Glomerular endothelial cell (primary cell): ENCODE measurements at places on chromosomes 16 and 17. TPM values are rescaled to one million over a fixed set of nuclear protein-coding genes. Genes with fewer than 3 reads are reported as not detected.
A peak's percentile ranks its signal among the peaks of the same experiment; 100 is the strongest.

Gene KRTAP4-1
- not detected in 2 replicates for total RNA-seq

Gene PPP1R1B
- total RNA-seq = not detected in 2 replicates

Gene ETV4
- total RNA-seq = 14.2 and 22.4 TPM in 2 replicates

Gene KRT33A
- not detected in 2 replicates for total RNA-seq

Gene KRTAP1-1
- not detected in 2 replicates for total RNA-seq

Gene ALDH3A1
- total RNA-seq = not detected in 2 replicates

Gene CTRL
- 0.12 and 0.34 TPM in 2 replicates for total RNA-seq

Gene CHST6
- 0.34 and 1.5 TPM in 2 replicates for total RNA-seq

Gene C17orf50
- not detected in 2 replicates for total RNA-seq

Gene IL32
- 960 and 1,559 TPM in 2 replicates for total RNA-seq

GRCh38 chr16:88353232-88353631, 29.5 kb upstream of the ZNF469 start:
- DNase-seq = no peak

- DNase-seq = no peak
Observed at GRCh38 chr17:81710514-81711308, 1.4 kb upstream of the SLC25A10 start.

DNA sequence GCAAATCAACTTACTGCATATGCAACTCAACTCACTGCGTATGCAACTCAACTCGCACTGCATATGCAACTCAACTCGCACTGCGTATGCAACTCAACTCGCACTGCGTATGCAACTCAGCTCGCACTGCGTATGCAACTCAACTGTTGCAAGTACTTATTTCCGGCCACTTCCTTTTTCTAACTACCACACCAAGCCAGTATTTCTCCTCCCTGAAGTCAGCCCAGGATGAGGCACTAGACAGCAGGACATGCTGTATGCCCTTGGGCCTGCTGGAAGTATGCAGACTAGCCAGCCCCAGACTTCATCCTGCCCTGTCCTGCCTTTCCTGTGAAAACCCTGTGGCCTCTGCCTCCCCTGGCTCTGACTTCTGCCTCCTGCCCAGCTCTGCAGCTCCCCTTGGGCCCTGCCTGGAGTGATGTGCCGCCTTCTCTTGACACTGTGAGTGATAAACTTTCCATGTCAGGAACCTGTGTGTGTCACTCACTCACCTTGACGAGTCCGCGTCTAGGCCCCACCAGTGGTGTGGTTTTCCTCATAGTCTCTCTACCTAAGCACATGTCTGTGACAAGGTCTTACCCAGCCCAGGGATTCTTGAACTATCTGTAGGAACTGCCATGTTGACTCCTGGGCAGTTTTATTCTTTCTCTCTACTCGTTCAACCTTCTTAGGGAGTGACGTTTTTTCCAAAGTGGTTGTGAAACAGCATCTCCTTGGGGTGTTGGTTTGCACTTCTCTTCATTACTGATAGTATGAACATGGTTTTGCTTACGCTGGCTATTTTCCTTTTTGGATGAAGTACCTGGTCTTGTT, 16.4 kb downstream of the ZNF778 start:
- no peak for DNase-seq

GRCh38 chr17:42165751-42166150, 11.0 kb upstream of the RAB5C start:
- no peak for DNase-seq

GRCh38 chr17:65786479-65786878, 225.0 kb upstream of the AXIN2 start:
- DNase-seq = no peak

GRCh38 chr16:4852221-4852872, 5.1 kb downstream of the UBN1 start:
- DNase-seq = no peak

DNA sequence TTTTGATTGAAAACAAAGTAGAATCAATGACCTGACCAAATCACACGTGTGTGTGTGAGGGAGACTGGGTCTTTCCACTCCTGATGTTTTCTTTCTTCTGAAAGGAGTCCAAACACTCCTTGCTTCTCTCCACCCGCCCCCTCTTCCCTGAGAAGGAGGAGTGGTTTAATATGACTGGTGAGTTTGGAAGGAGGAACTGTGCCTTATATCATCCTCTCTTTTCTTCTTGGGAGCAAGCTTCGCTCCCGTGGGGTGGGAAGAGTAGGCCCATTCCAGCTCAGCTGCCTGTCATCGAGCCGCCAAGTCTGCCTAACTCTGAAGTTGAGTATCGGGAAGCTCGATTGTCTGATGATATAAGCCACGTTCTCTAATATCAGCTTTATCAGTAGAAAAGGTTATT, 96.5 kb downstream of the YPEL2 start:
- no peak for DNase-seq

DNA sequence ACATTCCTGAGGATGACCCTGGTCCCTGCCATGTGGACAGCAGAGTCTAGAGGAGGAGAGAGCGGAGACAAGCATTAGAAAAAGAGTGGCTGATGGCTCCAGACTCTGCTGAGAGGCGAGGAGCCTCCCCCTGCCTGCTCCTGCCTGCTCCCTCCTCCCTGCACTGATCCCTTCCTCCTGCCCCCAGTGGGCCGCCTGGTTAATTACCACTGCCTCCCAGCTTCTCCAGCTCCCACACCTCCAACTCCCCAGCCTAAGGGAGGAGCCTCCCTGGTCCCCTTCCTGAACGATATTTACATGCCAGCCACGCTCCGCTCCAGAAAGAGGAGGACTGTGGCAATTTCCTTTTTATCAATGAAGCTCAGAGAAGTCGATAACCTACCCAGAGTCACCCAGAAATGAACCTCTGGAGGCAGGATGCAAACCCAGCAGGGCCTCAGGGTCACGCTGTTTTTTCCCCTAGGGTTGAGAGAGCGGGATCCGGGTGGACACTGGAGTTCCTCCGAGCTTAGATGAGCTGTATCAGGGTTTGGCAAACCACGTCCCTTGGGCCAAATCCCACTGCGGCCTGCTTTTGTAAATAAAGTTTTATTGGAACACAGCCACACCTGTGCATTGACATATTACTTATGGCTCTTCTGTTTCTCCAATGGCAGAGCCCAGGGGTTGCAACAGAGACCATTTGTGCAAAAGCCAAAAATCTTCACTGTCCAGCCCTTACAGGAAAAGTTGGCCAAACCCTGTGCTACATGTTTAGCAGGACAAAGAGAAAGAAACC, 27.1 kb upstream of the JPH3 start:
- DNase-seq = no peak

DNA sequence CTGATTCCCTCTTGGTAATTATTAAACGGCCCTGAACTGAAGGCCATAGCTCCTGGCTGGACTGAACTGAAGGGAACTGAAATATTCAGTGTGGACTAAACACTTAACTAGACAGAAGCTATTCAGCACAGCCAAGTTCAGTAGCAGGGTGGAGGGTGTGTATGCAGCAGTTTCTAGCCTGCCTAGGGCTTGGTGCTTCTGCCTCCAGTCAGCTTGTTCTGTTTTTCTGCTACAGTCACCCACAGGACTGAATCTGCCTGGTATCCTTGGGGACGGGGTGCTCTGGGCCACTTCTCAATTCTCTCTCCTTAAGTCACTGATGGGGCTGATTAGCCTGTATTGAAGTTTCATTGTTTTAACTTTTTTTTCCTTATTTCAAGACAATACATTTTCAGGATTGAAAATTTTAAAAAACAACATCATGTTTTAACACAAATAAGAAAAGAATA, 77.1 kb downstream of the WWP2 start:
- no peak for DNase-seq

GRCh38 chr16:80936410-80936809, 70.3 kb downstream of the CMC2 start:
- peak; percentile 93 for DNase-seq

DNA sequence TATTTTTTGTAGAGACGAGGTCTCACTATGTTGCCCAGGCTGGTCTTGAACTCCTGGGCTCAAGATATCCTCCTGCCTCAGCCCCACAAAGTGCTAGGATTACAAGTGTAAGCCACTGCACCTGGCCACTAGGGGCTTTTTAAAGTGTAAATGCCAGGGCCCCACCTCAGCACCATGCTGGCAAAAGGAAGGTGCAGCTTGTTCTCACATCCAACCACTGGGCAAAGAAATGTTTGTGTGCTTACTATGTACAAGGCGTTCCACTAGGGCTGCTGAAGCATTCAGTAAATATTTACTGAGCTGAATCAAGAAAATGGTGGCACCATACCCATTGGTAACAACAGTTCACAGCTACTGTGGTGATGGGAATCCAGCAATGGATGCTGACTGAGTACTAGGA, 22.6 kb downstream of the COG1 start:
- no peak for DNase-seq

- DNase-seq = no peak
Observed at GRCh38 chr17:45696442-45696841, 87.7 kb upstream of the CRHR1 start.

DNA sequence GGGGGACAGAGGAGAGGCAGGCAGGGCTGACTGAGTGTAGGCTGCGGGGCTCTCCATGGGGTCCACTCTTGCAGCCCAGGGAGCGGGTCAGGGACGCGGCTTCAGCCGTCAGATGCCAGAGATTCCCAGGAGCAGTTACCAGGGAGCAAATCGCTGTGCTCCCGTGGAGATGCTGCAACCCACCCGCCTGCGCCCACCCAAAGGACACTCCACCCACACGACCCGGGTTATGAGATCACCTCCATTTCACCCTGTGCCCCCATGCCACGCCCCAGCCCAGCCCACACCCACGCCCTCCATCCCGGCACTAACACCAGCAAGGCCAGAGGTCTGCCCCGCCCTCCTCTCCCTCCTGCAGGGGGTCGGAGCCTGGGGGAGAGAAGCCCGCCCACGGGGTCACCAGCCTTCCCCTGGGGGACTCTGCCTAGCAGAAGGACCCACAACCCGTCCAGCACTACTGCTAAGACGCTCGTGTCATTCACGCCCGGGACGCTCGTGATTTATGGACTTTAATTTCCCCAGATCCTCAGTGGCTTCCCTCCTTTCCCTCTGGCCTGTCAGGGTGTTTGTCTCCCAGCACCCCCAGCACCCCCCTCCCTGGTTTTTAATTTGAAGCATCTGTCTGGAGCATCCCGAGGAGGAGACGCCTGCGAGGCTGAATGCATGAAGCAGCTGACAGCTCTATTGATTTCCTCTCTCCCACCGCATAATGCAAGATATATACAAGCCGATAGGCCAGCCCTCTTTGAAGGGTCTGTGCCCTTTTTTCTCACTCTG, 6.7 kb upstream of the RPL38 start:
- DNase-seq = no peak

DNA sequence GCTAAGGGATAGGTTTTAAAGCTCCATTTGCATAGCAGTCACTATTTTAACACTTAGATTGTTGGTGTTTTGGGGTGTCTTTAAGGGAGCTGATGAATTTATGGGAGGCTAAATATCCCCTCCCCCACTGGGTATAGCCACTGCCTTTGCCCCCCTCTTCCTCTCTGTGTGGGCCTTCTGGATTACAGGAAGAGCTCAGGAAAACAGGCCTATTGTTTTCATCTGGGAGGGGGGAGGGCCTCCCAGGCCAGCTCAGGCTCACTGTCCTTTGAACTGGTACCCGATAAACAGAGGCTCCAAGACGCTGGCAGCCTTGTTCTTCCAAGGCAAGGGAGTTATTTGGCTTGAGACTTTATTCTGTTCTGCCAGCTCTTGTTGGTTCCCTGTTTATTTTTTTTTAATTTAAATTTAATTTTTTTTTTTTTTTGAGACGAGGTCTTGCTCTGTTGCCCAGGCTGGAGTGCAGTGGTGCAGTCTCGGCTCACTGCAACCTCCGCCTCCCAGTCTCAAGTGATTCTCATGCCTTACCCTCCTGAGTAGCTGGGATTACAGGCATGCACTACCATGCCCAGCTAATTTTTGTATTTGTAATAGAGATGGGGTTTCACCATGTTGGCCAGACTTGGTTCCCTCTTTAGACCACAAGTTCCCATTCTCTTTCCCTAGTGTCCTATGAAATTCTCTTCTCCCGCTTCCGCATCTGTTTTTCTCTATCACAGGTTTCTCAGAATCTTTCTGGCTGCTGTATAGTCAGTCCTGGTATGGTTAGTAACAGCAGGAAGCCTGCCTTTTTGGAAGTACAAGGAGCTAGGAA, 25.1 kb downstream of the MINK1 start:
- peak; percentile 52 for DNase-seq

DNA sequence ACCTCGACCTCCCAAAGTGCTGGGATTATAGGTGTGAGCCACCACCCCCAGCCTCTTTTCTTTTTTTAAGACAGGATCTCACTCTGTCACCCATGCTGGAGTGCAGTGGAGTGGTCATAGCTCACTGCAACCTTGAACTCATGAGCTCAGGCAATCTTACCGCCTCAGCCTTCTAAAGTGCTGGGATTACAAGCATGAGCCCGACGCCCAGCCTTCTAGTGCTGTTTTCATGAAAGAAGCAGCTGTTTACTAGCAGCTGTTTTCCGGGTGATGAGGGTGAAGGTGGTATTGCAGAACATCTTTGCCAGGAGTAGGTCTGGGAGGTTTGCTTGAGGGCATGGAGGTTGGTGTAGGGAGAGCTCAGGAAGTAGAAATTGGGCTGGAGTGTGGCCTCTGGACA, 2.0 kb downstream of the ADCY7 start:
- DNase-seq = no peak

- DNase-seq = no peak
Observed at GRCh38 chr17:35554668-35555067, 6.0 kb downstream of the SLFN14 start.

- no peak for DNase-seq
Observed at GRCh38 chr16:27425961-27426360, 24.0 kb downstream of the IL21R start.

- no peak for DNase-seq
Observed at GRCh38 chr17:35245196-35245486, 2.3 kb downstream of the SLFN5 start.

- no peak for DNase-seq
Observed at GRCh38 chr17:73015722-73016276, 76.7 kb downstream of the SLC39A11 start.

DNA sequence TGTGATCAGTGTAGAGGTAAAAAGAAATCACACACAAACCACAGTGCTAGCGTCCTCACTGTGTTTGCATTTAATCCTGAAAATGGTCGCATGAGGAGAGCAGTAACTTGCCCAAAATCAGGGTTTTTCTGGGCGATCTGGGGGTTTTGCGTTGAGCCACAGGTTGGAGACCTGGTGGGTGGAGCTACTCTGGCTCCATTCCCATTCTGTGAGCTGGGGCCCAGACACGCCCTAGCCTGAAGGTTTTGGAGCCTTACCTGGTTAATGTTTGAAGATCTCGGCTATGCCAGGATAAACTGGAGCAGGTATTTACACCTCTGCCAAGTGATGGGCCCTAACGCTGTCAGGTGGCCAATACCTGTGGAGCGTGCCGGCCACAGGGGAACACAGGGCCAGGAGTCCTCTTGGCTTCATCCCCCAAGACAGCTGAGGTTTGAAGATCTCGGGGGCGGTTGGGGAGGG, 48.4 kb downstream of the MPRIP start:
- DNase-seq = no peak

DNA sequence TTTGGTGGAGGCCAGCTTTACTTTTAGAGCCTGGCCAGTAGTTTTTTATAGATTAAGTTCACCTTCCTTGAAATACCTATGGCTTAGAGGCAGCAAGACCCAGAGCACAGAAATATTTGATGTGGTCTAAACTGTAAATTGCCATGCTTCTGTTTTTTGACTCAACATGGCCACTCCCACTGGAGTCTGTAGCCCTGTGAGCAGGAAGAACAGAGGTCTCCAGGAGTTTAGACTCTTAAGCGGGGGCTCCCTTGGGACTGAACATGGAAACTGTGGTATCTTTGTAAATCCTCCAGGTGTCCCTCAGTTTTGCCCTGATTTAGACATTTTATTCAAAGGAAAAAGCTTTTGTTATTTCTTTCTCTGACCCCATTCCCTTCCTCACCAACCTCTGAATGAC, 145.6 kb downstream of the FTO start:
- DNase-seq = no peak
